Stimulated activated CD8-positive, alpha-beta memory T cell treated with anti-CD3 and anti-CD28 coated beads, Interleukin-7, amount 100 ng/mL, for 1 hour (primary cell): ENCODE measurements at places on chromosomes 1 and 21.
A peak's percentile ranks its signal among the peaks of the same experiment; 100 is the strongest.

DNA sequence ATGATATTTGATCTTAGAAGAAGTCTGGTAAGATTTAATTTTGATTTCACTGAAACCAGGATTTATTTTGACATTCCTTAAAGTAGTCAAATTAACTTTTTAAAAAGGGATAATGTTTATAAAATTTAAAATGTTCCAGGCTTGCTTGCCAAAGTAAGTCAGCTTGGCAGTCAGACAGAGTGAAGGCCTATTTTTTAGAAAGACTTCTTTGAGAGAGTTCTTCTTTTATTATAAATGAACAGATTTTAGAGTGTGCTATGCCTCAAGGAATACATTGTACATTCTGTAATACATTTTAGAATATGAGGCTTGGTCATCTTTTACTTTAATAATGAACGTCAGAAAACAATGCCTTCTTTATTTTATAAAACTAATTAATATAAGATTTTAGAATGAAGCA is 138.7 kb downstream of the DISP1 start:
- no peak for DNase-seq

GRCh38 chr1:14782741-14783591 is 184.5 kb downstream of the KAZN start:
- DNase-seq = no peak

DNA sequence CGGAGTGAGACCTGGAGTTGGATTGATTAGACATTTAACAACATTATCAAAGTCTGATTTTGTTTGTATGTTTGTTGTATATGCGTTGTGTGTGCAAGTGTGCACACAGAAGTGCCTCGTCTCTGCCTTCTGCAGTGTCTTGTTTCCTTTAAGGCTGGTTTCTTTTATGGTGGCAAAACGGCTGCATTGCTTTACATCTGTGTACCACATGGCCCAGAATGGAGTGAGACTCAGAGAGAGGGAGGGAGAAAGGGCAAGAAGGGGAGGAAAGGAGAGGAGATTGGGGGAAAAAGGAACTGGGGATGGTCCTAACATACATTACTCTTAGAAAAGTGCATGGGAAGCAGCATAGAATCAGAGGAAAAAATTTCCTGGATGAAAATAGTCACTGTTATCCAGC is 99.7 kb upstream of the WLS start:
- DNase-seq = no peak

- no peak for DNase-seq
Measured at GRCh38 chr1:95753382-95754016, 519.5 kb downstream of the RWDD3 start.

- no peak for DNase-seq
Measured at GRCh38 chr1:107817206-107817605, 147.8 kb downstream of the VAV3 start.

DNA sequence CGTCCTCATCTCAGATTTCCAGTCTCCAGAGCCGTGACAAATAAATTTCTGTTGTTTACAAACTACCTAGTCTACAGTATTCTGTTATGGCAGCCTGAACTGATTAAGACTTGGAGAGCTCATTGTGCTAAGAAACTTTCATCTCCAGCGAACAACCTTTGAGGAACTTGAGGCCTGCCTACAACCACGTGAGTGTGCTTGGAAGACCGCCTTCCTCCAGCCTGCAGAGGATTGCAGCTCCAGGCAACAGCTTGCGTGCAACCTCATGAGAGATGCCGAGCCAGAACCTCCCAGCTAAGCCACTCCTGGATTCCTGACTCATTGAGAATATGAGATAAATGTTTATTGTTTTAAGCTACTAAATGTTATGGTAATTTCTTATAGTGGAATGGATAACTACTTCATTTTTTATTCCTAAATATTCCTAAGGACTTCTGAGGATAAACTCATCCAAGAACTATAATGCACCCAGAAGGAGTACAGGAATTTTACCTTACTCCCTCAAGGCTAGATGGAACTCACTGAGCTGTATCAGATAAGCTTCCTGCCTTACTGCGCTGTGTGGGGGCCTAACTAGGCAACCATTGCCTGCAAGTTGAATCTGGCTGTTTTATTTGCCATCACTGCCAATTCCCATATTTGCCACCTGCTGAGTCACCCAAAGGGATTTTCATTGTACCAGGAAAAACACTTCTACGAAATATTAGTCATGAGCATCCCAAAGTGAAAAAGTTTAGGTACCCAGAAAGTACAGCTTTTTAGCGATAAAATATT is 17.6 kb downstream of the FAM177B start:
- no peak for DNase-seq

GRCh38 chr1:215360758-215361157 is 206.3 kb upstream of the KCTD3 start:
- no peak for DNase-seq

GRCh38 chr1:163824006-163824405 is 502.3 kb downstream of the NUF2 start:
- no peak for DNase-seq

DNA sequence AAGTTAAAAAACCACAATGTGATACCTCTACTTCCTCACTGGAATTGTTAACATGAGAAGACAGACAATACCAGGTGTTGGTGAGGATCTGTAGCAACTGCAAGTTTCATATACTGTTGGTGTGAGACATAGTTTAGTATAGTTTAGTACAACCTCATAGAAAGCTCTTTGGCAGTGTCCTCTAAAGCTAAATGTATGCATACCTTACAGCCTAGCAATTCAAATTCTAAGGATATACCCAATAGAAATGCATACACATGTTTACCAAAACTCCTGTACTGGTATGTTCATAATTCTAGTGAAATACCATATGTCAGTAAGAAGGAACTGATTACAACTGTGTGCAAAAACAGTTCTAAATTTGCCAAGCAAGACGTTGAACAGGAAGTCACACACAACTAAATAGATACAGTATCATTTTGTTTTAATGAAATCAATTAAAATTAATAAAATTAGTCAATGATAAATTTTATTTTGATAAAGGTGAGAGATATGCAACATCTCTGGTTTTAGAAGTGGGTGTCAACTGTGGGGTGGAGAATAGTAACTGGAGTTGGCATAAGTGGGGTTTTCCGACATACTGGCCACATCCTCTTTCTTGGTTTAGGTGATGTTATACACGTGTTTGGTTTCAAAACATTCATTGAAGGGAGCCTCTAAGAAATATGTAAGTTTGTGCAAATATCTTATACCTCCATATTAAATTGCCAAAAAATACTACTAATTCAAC is 450.7 kb downstream of the PTPRC start:
- peak; percentile 4 for DNase-seq

DNA sequence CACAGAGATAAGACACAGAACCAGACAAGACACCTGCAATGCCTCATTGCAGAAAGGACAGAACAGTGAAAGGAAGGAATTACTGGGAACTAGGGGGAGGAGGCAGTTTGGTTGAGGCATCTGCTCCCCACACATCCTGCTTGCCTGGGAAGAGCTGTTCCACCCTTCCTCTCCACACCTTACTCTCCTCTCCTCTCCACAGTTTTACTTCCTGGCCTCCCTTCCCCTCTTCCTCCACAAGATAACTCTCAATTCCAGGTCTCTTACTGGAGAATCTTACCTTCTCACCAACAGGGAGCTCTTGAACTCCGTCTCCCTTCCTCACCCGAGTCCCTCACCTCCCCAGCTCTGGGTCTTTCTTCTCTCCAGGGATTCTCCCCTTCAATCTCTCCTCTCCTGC is 2.1 kb downstream of the ELOVL1 start:
- no peak for DNase-seq

GRCh38 chr1:109210058-109210457 is 3.7 kb upstream of the SARS1 start:
- DNase-seq = no peak
